ENCODE measurements at places on chromosomes 4 and X.

DNA sequence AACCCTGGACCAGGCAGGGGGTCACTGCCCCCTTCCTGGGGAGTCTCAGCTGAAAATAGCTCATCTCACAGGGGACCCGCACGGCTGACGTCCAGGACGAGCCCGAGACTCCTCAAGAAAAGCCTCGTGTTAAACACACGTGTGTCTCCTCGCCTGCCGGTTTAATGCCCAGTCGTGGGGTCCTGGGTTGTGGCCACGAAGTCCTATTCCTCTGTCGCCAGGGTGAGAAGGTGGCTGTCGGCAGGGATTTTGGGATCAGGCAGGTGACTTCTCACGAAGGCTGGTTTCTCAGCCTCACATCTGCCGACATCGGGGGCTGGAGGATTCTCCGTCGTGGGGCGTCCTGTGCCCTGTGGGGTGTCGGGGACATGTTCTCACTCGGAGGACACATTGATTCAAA lies 44.3 kb upstream of the PPP2R3B start:
- no peak for DNase-seq

GRCh38 chr4:184668511-184669114 lies 19.1 kb downstream of the PRIMPOL start:
- DNase-seq, result no peak

DNA sequence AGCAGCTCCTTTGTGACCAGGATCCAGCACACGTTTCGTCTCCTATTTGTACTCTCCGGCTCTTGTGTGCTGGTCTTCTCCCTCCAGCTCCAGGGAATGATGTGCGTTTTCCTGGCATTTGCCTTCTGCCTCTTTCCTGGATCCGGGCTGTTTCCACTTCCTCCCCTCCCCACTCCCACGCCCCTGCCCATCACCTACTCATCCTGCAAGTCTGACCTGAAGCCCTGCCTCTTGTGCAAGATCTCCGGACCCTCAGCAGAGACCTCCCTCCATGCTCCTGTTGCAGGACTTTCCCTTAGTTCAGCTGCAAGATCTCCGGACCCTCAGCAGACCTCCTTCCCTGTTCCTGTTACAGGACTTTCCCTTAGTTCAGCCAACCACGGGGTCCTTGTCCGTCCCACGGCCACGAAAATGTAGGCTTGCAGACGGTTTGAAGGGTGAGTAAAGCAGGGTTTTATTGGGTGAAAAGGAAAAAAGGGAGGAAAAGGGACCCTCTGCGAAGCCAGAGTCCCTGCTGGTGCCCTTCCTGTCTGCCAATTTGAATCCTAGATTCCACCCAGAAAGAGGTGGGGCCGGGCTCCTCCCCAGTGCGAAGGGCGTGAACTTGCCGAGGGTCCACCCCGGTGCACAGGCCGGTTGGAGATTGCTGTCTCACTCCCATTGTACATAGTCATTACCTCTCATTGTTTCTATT lies 74.4 kb upstream of the IRF2 start:
- DNase-seq, result no peak

- DNase-seq, result no peak
These were observed 182.9 kb downstream of the AFAP1 start for GRCh38 chr4:7756561-7757355.

- DNase-seq, result no peak
These were observed 30.5 kb downstream of the RHOH start for GRCh38 chr4:40227284-40227683.

- no peak for DNase-seq
These were observed 550.3 kb downstream of the RAB28 start for GRCh38 chr4:12933760-12934221.

- no peak for DNase-seq
These were observed 2.4 kb upstream of the PLAC1 start for GRCh38 chrX:134660627-134661026.

- no peak for DNase-seq
These were observed 143.6 kb downstream of the SLIT2 start for GRCh38 chr4:20395160-20395773.

- DNase-seq, result no peak
These were observed 335.4 kb upstream of the TEX13C start for GRCh38 chrX:124984140-124984813.

- DNase-seq, result no peak
These were observed 114.5 kb upstream of the KIT start for GRCh38 chr4:54543088-54543795.

DNA sequence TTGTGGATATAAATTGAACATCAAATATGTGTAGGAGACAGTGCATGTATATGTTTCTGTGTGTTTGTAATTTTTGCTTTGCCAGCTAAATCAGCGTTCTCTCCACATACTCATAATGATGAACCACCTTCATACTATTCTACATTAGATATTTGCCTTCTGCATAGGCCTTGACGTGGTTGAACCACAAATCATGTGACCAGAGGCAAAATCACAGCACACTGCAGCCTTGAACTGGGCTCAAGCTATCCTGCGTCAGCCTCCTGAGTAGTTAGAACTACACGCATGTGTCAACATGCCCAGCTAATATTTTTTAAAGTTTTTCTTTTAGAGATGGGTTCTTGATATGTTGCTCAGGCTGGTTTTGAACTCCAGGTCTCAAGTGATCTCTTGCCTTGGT lies 9.5 kb downstream of the UBQLN2 start:
- no peak for DNase-seq

DNA sequence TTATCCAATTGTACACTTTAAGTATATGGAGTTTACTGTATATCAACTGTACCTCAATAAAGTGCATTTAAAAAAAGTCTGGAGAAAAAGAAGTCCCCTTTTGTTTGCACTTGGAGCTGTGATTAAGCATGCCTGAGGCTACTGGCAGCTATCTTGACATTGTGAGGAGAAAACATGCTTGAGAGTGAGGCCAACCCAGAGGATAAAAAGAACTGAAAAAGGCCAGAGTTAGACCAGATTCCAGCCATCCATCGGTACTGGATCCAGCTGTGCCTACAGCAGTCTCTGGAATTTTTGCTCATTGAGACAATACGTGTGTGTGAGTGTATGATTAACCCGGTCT lies 57.4 kb downstream of the LGI2 start:
- no peak for DNase-seq

DNA sequence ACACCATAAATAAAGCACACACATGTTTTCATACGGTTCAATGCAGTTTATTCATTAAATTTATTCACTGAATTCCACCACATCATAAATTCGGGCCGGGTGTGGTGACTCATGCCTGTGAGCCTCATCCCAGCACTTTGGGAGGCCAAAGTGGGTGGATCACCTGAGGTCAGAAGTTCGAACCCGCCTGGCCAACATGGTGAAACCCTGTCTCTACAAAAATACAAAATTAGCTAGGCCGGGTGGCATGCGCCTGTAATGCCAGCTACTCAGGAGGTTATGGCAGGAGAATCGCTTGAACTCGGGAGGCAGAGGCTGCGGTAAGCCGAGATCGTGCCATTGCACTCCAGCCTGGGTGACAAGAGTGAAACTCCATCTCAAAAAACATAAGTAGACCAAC lies 131.6 kb downstream of the PDS5A start:
- no peak for DNase-seq

- DNase-seq, result no peak
These were observed 21.6 kb upstream of the VEGFD start for GRCh38 chrX:15405846-15406245.

- no peak for DNase-seq
These were observed 13.8 kb downstream of the RNF4 start for GRCh38 chr4:2482693-2483092.

DNA sequence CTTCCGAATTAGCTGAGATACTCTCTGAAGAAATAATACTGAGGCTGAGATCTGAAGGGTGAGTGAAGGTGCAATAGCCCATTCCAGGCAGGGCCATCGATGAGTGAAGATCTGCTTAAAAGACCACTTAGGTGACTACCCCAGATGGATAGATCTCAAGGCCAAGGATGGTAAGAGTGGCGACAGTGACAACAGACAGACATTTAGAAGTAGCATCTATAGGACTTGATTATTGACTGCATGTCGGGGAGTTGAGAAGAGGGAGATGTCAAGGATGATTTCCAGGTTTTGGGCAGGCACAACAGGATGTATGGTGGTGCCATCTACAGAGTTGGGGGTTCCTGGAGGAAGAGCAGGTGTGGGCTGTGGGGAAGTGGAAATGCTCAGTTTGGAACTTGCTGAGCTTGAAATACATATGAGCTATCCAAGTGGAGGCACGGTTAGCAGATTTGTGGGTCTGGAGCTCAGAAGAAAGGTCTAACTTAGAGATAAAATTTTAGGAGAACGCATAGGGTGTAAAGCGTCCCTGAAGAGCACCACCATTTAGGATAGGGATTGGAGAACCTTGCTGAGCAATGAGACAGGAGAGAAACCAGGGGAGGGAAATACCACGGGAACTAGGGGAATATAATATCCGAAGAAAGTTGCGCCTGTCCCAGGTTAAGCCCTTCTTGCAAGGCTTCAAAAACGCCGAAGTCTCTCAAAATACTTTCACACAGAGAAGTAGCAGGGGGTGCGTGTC lies 688 bp downstream of the UFSP2 start:
- peak; percentile 55 for DNase-seq

GRCh38 chrX:1679238-1679637 lies 64.4 kb downstream of the ASMT start:
- DNase-seq, result no peak

DNA sequence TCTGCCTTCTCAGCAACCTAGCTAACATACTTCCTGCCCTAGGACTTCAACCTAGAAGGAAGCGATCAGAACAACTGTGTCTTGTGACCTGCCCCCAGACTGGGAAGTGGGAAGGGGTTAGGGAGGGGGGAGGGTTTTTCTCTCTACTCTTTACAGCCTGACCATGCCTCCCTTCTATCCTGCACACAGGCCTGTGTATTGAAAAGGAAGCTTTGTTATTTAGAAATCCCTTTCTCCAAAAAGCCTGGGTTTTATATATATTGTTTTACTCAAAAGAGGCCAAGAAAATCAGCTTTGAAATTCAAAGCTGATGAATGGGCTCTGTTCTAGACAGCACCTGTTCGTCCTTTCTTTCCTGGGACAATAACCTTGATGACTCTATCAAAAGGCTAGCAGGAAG lies 35.2 kb upstream of the SMS start:
- DNase-seq, result no peak

DNA sequence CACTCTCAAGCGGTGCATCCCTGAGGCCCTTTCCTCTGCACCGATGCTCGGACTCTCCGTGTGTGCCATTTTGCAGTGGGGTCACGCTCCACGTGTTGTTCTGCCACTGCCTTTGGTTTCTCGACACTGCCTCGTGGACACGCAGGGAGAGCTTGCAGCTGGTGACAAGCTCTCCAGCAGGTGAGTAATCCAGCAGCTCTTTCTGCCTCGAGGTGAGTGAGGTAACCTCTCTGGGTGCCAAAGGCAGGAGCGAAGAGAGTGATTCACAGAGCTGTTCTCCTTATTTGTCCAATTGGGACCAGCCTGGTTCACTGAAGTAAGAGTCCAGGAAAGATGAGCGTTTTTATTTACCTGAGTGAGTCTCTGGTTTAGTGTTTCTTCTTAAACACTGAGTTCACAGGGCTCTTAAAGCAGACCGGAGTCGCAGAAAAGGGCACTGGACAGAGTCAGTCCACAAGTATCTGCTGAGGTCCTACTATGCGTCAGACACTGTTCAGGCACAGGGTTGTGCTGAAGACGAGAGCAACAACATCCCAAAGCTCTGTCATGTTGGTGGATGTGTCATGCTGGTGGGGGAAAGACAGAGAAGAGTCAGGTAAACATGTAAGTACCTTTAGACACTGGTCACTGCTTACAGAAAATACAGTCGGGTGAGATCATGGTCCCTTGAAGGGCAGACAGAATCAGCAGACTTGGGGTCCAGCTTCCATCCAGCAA lies 61.8 kb downstream of the FHDC1 start:
- DNase-seq, result no peak

All from stimulated activated effector memory CD8-positive, alpha-beta T cell treated with anti-CD3 and anti-CD28 coated beads, Interleukin-12 subunit alpha, Interleukin-12 subunit beta, amount 100 ng/mL, for 72 hours (primary cell).